ENCODE measurements at places on chromosomes 13 and 19.

- no peak for DNase-seq
Measured at GRCh38 chr13:89822467-89822866, 1525.0 kb upstream of the MIR17HG start.

GRCh38 chr13:79799059-79799867, 318.3 kb downstream of the NDFIP2 start:
- no peak for DNase-seq

GRCh38 chr19:20167020-20167644, at the start of gene ZNF486:
ZNF486 (plus strand) TSS chr19:20167214; CDS start chr19:20167331, 117 bp downstream.
- peak; percentile 83 for DNase-seq

DNA sequence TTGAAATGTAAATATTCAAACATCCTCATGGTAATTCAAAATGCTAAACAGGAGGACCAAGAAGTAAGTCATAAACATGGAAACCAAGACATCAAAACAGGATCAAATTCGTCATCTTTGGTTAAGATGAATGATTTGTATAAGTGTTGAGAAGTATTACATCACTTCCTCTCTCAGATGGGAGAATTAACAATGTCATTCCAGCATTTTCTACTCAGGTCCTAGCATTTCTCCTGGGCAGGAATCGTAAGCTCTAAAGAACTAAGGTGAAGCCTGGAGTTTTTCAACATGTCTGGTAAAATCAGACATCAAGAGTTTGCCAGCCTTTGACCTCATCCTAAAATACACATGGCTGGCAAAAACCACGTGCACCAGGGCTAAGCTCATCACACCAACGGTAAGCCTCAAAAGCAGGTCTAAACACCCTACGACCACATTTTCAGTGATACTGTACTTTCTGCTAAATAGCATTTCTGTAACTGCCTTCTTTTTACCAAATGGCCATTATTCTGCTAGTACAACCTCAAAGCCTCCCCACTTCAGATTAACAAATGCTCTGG, 24.8 kb downstream of the RANBP3 start:
- DNase-seq: peak; percentile 50

DNA sequence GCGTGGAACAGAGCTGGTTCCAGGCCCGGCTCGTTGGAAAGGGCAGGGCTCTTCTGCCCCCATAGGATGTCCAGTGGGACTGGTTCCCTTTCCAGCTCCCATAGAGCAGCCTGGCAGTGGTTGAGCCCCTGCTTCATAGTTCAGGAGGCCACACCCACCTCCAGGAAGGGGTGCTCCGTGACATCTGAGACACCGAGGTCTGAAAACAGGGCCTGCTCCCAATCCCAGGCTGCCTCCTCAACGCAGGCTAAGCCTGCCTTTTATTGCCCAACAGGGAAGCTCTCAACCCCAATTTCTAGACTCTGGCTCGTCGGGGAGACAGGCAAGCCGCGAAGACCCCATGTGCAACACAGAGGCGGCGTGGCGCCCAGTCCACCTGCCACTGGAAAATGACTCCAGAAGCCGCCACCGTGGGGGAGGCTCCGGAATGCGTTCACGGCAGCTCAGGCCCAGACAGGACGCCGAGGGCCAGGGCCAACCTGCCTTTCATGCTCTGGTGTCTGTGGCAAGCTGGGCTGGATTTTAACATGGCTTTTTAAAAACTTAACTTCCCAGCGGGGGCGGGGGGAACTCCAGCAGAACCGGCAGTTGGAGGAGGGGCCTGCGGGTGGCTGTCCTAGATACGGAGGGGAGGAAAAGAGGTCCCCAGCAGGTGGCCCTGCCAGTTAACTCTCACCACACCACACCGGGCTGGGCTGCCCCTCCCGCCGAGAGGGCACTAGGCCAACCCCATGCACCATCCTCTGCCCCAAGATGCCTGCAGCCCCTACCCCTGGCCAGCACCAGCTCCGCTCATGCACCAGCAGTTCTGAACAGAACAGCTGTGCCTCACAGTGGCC, 17.9 kb upstream of the TINCR start:
- DNase-seq: no peak

DNA sequence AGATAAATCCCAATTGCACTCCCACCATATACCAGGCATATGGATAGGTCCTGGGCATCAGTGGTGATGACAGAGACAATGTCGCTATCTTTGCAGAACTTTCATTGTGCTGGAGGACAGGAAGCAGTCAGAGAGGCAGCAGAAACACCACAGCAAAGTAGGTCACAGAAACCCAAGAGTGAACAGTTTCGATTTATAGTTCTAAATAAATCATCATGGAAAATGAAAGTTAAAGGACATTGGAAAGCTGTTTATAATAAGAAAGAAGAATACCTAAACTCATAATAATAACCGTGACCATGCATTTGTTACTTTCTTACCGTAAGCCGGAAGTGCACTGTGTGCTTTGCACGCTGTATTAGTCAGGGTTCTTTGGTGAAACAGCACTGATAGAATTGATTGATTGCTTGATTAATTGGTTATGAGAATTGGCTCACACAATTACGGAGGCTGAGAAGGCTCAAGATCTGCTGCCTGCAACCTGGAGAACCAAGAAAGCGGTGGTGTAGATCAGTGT, 38.9 kb downstream of the ALOX5AP start:
- DNase-seq: no peak

DNA sequence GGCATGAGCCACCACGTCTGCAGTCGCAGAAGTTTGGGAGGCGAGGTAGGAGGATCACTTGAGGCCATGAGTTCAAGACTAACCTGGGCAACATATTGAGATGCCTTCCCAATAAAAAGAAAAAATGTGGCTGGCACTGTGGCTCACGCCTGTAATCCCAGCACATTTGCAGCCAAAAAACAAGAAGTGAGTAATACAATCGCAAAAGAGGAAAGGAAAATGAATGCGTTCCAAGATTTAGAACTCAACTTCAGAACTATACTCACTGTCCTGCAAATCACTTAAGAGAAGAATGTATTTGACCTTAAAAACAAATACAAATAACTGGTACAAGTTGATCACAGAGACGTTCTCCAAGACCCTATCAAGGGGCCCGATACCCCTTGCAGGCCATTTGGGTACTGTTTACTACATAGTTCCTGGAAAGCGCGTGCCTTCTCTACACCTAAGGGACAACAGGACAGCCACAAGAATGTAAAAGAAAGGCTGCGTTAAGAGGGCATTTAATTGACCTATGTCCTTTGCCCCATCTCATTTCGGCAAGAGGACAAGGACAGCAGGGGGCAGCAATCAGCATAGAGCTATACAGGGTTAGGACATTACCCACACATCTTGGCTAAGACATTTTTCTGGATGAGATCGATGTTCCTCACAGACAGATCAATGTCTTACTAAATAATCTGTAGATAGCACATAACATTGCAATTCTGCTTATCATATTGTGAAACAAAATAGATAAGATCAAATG, 41.3 kb downstream of the FLT3 start:
- DNase-seq: peak; percentile 29

DNA sequence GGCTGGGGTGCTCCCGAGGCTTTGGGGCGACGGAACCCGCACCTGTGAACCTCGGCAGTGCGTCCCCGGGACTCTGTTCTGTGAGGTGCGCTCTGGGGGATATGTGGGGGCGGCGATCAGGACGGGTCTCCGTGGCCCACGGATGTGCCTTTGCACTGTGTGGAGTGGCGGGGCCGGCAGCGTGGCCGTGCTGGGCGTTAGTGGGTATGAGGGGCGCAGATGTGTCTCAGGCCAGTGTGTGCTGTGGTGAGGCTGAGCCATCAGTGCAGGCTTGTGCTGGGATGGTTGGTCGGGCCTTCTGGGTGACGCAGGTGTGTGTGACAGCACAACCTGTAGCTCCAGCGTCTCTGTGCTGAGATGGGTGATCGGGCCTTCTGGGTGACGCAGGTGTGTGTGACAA, 16.9 kb downstream of the ZNF331 start:
- DNase-seq: no peak

GRCh38 chr13:60019119-60019993, 144.4 kb downstream of the DIAPH3 start:
- peak; percentile 52 for DNase-seq

GRCh38 chr19:50969413-50969760, at the start of gene KLK6:
KLK6 (minus strand) TSS chr19:50969591; CDS start chr19:50968104, 1,487 bp downstream.
- no peak for DNase-seq

DNA sequence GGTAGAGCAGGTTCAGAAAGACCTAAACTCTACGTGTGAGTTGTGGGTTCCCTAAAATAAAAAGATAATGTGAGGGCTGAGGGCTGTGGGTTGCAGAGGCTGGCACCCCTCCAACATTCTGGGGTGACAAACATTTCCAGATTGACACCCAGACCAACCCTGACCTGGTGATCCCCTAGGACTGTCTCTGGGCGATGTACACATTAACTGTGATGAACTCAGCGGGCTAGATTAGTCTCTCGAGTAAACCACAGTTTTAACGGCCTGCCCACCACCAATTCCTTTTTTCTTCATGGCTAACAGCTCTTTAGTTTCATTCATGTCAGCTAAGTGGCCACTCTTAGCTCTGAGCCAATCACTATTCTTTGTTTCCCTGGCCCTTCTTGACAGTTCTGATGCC, 24.8 kb downstream of the SIAH3 start:
- DNase-seq: peak; percentile 11

- DNase-seq: no peak
Measured at GRCh38 chr13:33838647-33839046, 20.7 kb downstream of the RFC3 start.

DNA sequence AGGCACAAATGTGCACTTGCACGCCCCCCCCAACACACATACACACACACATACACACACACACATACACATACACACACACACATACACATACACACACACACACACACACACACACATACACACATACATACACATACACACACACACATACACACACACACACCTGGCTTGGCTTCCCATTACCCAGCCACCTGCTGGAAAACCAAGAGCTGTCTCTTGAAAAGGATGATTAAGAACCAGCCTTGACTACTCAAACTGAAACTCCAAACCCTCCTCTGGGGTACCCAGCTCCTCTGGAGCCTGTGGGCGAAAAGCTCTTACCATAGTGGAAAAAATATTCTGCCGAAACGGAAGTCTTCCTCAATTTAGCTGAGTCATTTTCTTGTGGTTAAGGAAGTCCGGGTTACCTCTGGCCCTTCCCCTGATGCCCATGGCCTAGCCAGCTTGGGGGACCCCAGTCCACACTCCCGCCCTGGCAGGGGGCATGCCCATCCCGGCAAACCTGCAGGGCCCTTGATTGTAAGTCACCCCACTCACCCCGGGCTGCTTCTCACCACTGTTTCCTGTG, 21.9 kb downstream of the CEBPA start:
- peak; percentile 73 for DNase-seq

DNA sequence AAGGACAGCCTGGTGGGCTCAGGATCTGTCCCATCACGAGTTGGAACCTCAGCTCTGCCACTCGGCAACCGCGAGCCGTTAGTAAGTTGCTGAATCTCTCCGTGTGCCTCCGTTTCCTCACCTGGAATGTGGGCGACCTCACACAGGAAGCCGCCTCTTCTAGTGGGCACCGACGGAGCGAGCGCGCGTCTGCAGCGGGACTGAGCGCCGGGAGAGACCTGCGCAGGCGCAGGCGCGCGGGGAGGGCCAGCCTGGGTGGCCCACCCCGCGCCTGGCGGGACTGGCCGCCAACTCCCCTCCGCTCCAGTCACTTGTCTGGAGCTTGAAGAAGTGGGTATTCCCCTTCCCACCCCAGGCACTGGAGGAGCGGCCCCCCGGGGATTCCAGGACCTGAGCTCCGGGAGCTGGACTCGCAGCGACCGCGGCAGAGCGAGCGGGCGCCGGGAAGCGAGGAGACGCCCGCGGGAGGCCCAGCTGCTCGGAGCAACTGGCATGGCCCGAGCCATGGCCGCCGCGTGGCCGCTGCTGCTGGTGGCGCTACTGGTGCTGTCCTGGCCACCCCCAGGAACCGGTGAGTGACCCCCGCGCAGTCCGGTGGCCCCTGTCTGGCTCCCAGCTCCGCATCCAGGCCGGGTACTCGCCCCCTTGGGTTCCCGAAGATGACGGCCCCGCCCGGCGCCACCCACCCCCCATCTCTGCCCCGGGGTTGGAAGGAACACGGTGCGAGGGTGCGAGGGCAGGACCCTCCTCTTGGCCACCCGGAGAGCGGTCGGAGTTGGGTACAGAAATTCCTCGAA, at the start of gene PVR:
PVR (plus strand) TSS at position 306 of the 797 bp plus-strand sequence; CDS start at position 493, 187 bp downstream.
- peak; percentile 65 for DNase-seq

DNA sequence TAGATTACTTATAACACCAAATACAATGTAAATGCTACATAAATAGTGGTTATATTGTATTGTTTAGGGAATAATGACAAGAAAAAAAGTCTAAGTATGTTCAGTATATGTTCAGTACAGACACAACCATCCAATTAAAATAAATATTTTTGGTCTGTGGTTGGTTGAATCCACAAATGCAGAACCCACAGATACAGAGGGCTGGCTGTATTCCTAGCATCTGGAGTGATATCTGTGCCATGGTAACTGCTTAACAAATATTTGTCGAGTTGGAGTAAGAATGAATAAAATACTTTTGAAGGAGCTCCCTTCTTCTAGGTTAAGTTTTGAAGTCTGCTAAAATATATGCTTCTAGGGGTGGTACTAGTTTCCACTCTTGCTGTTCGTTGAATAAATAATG, 241.0 kb downstream of the KLF5 start:
- no peak for DNase-seq

DNA sequence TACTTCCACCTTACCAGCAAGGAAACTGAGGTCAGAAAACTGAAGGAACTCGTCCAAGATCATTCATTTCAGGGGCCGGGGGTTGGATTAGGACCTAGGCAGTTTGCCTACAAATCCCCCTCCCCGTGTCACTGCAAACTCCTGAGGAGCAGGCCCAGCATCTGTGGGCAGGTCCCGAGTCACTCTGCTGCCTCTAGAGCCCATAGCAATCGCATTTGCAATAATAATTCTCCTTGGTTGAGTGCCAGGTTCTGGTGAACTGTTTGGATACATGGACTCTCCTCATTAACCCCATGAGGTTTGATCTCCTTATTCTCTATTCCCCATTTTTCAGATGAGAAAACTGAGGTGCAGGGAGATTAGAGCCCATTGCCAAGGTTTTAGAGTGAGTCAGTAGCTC, 903 bp downstream of the PIN1 start:
- DNase-seq: no peak

All from CD14-positive monocyte (primary cell).